Adrenal gland (tissue), 19 donors: ENCODE measurements at places on chromosomes 6 and 20.

DNA sequence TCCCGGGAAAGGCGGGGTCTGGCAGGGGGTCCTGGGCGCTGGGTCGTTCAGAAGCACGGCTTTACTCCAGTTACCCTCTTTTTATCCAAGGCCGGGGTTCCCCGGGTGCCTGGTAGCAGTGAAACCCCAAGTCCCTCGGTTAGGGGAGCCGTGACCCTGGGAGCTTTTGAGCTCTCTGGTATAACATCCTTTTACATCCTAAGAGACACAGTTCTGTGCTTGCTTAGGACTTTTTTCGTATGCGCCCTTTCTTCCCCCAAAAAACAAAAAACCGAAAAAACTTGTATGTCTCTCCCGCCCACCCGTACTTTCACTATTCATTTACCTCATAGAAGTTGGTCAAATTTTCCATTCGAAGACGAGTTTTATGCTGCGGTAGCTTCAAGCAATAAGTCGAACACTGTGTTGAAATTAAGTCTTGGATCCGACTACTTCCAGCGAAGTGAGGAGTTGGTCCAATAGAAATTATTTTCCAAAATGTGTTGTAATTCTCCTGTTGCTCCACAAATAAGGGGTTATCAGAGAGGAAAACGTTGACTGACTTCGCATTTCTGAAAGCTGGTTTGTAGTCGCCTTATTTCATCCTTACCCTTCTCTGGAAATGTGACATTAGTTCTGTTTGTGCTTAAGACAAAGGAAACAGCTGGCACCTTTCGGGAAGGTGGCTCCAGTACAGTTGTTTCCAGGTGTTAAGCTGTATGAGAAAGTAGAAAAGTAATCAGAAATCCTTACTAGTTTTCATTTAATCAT is 816 bp upstream of the MAN1A1 start:
- no peak for DNase-seq

GRCh38 chr6:119277052-119277451 is 72.5 kb downstream of the MAN1A1 start:
- no peak for DNase-seq

- no peak for DNase-seq
Observed at GRCh38 chr6:101845621-101846020, 452.1 kb downstream of the GRIK2 start.

DNA sequence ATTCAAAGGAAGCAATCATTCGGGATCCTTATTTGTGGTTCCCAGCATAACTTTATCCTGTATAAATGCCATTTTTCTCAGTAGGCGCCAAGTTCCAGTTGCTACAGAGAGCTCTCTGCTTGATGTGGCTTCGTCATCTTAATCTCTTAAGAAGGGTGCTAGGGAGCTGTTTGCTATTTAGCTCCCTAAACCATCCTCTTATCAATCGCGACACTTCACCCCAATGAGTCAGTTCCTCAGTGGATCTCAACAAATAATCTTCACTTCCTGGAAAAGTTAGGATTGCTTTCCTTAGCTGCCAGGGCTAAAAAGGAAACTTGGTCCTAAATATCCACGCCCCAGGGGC is 1.3 kb upstream of the NKAIN2 start:
- DNase-seq, result no peak

- no peak for DNase-seq
Observed at GRCh38 chr6:124854338-124854922, 107.8 kb upstream of the RNF217 start.

GRCh38 chr6:142537612-142538478 is 236.0 kb downstream of the ADGRG6 start:
- DNase-seq, result no peak

GRCh38 chr6:18405477-18406293 is 18.5 kb downstream of the RNF144B start:
- no peak for DNase-seq

DNA sequence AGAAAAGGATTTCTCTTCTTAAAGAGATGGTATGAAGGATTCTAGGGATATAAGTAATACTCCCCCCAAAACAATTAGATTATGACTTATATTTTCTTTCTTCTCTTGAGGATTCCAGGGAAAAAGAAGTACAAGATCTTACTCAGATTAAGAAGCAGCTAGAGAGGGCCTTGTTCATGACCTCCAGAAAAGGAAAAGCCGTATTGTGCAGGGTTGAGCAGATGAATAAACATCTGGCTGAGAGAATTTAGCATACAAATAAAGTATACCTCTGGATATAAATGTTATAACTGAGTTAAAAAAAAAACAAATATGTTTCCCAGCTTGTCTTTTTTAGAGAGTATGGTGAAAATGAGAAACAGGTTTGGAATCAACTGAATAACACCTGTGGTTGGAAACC is 11.3 kb downstream of the MYO6 start:
- no peak for DNase-seq

DNA sequence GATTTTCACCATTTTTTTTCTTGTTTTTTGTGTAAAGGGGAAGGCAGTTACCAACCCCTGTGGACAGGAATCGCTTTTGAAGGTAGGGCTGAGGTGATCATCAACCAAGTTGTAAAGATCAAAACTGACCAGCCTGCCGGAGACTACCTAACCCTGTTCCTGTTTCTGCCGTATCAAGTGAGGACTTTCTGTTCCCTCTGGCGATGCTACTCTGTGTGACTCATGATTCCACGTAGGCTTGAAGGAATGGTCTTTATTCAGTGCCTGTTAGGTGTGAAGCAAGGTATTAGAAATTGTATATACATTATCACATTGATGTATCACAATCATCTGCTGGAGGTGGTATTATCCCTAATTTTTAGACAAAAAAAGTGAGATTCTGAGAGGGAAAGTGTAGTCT is 161.3 kb downstream of the SOX4 start:
- no peak for DNase-seq

DNA sequence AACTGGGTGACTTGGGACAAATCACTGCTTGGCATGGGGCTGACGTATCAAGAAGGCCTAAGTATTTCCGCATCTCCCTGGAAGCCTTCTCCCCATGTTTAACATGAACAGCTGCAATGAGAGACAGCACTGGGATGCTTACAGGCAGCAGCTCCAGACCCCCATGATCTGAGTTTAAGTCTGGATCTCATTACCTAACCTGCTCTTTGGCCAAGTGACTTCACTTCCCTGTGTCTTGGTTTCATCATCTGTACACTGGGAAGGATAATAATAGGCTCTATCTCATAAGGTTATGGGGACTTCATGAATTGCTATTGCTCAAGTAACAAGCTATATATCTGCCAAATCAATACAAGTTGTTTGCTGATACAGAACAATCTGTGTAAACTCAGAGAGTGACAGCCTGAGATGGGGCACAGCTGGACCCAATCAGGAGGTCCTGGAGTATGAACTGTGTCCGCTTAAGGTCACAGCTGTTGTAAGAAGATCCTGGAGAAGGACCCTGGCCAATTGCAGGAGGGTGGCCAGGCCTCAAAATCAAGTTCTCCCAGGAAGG is 56.0 kb downstream of the TGM2 start:
- DNase-seq, result peak; percentile 18

- no peak for DNase-seq
Observed at GRCh38 chr6:45432977-45433376, 55.2 kb upstream of the SUPT3H start.

- DNase-seq, result no peak
Observed at GRCh38 chr6:7720346-7720745, 5.6 kb upstream of the BMP6 start.

DNA sequence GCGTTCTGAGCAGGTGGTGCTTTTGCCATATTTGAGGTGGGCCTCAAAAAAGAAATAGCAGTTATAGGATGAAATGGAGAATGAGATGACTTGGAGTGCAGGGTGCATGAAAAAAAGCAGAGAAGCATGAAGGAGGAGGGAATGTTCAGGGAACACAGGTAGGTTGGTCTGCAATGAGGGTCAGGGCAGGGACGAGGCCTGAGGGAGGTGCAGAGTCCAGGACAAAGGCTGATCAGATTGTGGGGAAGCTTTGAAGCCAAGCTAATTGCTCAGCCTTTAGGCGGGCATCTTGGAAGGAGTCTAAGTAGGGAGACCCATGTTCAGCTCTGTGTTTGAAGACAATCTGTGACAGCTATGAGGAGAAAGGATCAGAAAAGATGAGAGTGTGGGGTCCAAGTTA is 12.0 kb downstream of the TRAM2 start:
- DNase-seq, result no peak
